ENCODE measurements at places on chromosomes 5 and 9. TPM values are rescaled to one million over a fixed set of nuclear protein-coding genes. Genes with fewer than 3 reads are reported as not detected.

Gene ZNF462
- total RNA-seq, result 2.2 TPM

Gene RLN1
- not detected for total RNA-seq

- DNase-seq, result no peak
Observed at GRCh38 chr9:116190637-116191396, 37.2 kb downstream of the PAPPA start.

Gene DMRT1
- not detected for total RNA-seq

- DNase-seq, result no peak
Observed at GRCh38 chr9:108812396-108813025, 43.3 kb downstream of the ACTL7B start.

Gene SIMC1
- total RNA-seq, result 11.7 TPM

DNA sequence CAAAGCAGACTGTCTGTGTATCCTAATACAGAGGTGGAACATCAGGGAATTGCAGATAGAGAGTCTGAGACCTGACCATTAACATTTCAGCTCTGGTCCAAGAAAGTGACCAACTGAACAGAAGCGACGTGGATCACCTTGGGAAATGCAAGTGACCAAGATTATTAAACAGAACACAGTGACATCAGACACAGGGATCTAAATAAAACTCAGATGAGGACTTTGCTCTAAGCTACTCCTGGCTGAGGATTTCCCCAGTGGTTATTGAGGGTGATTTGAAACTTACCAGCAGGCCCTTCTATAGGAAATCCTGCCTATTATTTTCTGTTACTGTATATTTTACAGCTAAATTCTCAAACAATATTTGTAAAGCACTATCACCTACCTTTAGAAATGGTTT, 436.0 kb downstream of the TMEM38B start:
- DNase-seq, result no peak

DNA sequence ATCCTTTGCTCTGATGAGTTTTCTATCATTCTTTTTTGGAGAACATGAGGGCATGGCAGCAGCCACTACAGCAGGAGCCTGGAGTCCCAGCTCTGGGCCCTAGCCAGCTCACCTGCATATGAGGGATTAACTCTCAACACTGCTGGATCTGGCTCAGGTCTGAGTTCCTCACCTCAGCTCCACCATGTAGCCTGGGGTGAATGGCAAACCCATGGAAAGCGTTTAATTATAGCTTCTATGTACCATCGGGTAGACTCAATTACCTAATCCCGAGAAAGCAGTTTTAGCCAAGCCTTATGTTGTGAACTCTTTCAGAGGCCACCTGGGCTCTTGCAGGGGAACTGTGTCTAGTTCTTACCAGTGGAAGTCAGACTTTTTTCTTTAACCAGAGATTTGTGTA, 3.9 kb upstream of the S100Z start:
- no peak for DNase-seq

DNA sequence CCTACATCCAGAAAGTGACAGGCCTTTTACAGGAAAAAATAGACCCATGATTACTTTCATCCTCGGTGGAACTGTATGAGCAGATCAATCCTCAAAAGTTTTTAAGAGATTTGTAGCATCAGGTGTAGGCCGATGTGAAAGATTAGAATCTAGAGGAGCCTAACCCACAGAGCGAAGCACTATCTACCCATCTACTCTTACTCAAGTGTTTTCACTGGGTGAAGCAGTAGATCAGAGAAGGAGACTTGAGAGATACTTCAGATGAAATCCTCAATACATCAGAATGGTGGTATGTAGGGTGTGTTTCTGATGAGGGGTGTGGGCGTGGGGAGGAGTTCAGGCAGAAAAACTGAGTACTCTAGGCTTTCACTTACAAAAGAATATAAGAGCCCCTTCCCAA, 192.8 kb downstream of the FER start:
- no peak for DNase-seq

Gene DMRTA1
- total RNA-seq, result 6.9 TPM

GRCh38 chr9:19486803-19487202, 78.0 kb downstream of the ACER2 start:
- DNase-seq, result no peak

DNA sequence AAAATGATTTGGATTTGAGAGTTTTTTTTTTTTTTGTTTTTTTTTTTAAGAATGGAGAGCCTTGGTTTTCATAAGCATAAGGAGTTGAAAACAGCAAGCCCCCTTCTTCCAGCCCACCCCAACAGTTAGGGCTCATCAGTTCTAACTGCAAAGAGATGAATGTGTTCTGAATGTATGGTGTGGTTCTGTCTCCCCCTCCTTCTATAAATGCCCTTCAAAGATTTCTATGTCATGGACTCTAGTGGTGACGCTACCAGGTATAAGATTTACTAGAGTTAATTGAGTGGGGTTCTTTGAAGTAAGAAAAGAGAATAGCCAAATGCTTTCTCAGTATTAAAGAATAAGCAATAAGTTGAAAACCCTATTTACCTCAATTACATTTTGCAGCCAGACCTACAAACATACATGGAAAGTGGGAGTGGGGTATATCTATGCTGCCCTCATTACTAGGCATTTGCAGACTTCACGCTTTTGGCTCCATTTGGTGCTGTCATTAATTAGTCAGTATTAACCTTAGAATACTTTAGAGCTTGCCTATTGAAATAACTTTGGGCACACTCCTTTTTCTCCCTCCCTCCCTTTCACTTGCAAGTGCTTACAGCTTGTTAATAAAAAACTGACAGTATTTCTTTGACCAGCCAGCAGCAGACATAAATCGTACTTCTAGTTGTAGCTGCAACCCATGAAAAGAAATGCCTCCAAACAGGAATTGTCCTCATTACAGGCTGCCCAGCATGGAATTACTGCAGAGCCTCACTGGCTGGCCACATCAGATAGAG, 667.2 kb upstream of the ZNF608 start:
- DNase-seq, result no peak

DNA sequence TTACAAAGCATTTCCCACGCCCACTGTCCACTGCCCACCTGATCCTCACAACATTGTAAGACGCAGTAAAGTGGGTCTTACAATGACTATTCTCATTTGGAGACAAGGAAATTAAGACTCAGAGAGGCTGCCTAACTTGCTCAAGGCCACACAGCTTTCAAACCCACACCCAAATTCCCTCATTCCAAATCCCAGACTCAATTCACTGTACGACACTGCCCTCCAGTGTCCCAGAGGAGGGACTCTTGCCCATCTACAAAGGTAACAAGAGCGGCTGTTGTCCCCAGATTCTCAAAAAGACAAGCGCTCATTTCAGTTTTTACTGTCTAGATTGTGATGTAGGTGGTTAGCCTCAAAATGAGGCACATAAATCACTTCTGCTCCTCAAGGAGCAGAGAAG, 184.6 kb downstream of the ACTL7B start:
- no peak for DNase-seq

GRCh38 chr5:90289837-90290236, 119.7 kb downstream of the CETN3 start:
- DNase-seq, result no peak

GRCh38 chr5:153551537-153552079, 61.1 kb downstream of the GRIA1 start:
- DNase-seq, result no peak

Gene SPINK6
- not detected for total RNA-seq

GRCh38 chr5:15807248-15807647, 307.3 kb downstream of the FBXL7 start:
- DNase-seq, result no peak

Gene PCDHGA4
- 0.53 TPM for total RNA-seq

- DNase-seq, result no peak
Observed at GRCh38 chr5:161889971-161890370, 42.1 kb downstream of the GABRA1 start.

- DNase-seq, result no peak
Observed at GRCh38 chr9:133374612-133375115, 1.2 kb downstream of the SURF4 start.

GRCh38 chr5:21071986-21072385, 1084.0 kb upstream of the CDH18 start:
- DNase-seq, result no peak

DNA sequence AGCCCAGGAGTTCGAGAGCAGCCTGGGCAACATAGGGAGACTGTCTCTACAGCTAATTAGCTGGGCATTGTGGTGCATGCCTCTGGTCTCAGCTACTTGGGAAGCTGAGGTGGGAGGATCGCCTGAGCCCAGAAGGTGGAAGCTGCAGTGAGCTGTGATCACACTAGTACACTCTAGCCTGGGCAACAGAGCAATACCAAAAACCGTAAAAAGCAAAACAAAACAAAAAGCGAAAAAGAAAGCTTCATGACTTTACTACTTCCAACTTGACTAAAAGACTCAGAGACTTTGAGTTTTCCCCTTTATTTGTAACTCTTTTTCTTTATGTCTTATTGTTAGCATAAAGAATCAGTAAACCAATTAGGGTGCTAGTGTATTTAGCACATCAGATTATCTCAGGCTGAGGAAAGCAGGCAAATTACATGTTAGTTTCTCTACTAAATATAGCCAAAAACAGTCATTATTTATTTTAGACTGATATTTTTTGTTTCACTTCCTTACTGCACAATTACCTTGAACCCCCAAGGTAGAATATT, 5.4 kb downstream of the RAD17 start:
- no peak for DNase-seq

- no peak for DNase-seq
Observed at GRCh38 chr5:54220230-54221040, 89.9 kb downstream of the ARL15 start.

Gene CD180
- total RNA-seq, result 0.38 TPM
